Camera-type eye (tissue), 1 donor: ENCODE measurements at places on chromosomes 6 and 20. TPM values are rescaled to one million over a fixed set of nuclear protein-coding genes. Genes with fewer than 3 reads are reported as not detected.

Gene TRAPPC3L
- 0.38 TPM for total RNA-seq

Gene ADGRF5
- 28.0 TPM for total RNA-seq

Gene NRN1
- total RNA-seq, result 23.0 TPM

Gene PLA2G7
- total RNA-seq, result 1.9 TPM

Gene MDFI
- 30.1 TPM for total RNA-seq

Gene GRM4
- 8.1 TPM for total RNA-seq

Gene WFDC12
- not detected for total RNA-seq

Gene HSPA1A
- total RNA-seq, result 744 TPM

Gene CFAP61
- total RNA-seq, result 2.1 TPM

Gene SLC32A1
- 8.2 TPM for total RNA-seq

Gene AIF1
- total RNA-seq, result 10.5 TPM

Gene FOXS1
- total RNA-seq, result 2.3 TPM

Gene MUCL3
- total RNA-seq, result not detected

Gene MUC22
- total RNA-seq, result 0.11 TPM

Gene CST1
- not detected for total RNA-seq

Gene EGFL8
- 21.4 TPM for total RNA-seq

Gene MCHR2
- total RNA-seq, result not detected

Gene RBPJL
- not detected for total RNA-seq

Gene SOBP
- total RNA-seq, result 23.9 TPM

Gene KHDRBS2
- total RNA-seq, result 21.8 TPM

Gene ADTRP
- total RNA-seq, result 13.3 TPM

Gene ADAT2
- total RNA-seq, result 6.2 TPM

Gene BTN1A1
- total RNA-seq, result not detected
